ENCODE measurements at places on chromosomes 2 and 18. TPM values are rescaled to one million over a fixed set of nuclear protein-coding genes. Genes with fewer than 3 reads are reported as not detected.
A peak's percentile ranks its signal among the peaks of the same experiment; 100 is the strongest.

- no peak for DNase-seq
Measured at GRCh38 chr18:23143815-23144261, 8.6 kb downstream of the CABLES1 start.

GRCh38 chr2:152304836-152305235 lies 30.1 kb upstream of the FMNL2 start:
- peak; percentile 4 for DNase-seq

DNA sequence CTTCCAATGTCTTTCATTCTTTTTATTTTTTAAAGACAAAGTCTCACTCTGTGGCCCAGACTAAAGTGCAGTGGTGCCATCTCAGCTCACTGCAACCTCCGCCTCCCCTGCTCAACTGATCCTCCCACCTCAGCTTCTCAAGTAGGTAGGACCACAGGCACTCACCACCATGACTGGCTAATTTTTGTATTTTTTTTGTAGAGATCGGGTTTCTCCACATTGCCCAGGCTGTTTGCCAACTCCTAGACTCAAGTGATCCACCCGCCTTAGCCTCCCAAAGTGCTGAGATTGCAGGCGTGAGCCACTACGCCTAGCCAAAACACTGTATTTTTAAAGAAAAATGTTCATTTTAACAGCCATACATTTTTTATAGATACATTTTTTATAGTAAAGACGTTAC lies 12.7 kb downstream of the GCKR start:
- no peak for DNase-seq

DNA sequence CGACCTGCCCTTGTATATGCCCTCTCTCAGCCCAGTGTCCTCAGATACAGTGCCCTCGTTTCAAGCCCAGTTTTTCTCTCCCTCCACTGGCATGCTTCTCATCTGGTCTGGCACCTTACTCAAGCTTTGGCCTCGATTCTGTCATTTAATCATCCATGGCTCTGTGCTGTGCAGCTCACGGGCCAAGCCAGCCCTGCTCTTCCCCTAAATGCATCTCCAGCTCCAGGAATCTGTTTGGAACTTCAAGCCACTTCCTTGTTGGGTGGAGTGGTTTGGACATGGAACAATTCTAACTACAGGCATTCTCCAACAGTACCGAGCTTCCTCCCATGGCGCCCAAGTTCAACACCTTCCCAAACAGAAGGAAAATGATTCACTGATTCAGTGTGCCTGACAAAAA lies 76.7 kb upstream of the ZNF397 start:
- no peak for DNase-seq

Gene CLHC1
- 8.8 TPM for polyA plus RNA-seq

DNA sequence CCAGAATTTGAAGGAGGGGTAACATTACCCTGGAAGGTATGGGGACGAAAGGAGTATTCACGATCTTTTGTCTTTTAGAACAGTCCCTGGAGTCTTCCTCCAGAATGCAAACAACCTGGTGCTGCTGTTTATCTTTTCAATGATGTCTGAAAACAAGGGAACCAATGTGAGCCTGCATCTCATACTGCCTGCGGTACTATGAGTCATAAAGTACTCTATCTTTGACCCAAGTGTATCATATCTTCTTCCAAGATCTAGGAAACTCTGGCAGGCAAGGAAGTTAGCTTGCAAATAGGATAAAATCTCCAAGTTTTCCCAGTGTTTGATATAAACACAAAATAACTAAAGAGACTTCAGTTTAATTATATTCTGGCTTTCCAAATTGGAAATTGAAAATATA lies 968.5 kb downstream of the LRP1B start:
- DNase-seq: no peak

Gene TMEM247
- polyA plus RNA-seq: not detected

DNA sequence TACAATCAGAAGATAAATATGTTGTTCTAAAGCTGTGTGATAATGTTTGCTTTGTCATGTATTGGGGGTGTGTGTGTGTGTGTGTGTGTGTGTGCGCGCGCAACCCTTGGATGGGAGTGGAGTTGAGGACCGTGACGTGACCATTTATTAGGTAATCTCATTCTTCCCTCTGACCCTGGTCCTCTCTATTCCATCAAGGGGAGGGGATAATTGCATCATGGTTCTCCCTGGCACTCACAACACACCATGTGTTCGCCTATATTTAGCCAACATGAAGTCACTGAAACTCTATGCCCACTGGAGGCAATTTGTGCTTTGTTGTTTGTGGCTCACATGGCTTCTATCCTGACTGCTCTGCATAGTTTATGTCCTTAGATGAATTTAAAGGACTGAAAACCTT lies 79.8 kb upstream of the LRPPRC start:
- DNase-seq: no peak

- no peak for DNase-seq
Measured at GRCh38 chr18:4157352-4157751, 297.8 kb downstream of the DLGAP1 start.

GRCh38 chr2:8432706-8433336 lies 249.0 kb upstream of the ID2 start:
- DNase-seq: no peak

Gene VIT
- 3.7 TPM for polyA plus RNA-seq

DNA sequence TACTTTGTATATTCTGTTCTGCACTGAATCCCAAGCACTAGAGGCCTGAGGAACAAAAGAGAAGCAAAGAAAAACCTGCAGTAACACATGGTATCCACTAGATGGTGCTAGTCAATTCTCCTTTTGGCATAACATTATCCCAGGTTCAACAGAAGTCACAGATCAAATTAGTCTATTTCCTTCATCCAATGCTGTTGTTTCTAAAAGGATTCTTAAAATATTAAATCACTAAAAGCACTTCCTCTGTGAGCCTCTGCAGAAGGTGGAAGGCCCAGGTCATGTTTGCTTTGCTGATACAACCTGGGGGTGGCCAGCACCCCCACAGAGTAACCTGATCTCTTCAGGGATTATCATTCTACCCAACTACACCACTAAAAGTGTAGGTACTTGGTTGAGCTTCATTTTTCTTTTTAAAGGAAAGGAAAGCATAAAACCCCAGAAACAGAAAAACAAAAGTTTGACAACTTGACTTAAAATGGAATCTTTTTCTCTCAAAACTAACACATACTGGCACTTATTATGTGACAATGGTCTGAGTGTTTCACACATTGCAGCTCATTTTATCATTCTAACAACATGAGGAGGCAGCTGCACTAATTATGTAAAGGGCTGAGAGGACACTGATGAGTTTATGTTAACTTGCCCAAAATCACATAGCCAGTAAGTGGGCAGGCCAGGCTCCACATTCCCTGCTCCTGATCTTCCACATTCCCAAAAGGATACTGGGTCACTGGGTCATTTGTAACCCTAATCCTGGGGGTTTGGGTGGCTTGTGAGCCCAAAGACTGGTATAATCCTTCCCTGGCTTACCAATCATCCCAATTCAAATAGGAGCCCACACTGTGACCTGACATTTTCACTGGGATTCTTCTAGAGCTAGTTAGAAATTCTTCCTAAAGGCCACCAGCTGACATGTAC lies 66.8 kb upstream of the DNER start:
- DNase-seq: peak; percentile 69

Gene MYOM1
- polyA plus RNA-seq: 1.4 TPM

All from stomach (tissue), 19 donors.